Brain (organoid and tissue), 16 donors: ENCODE measurements at places on chromosomes 3 and 15.

DNA sequence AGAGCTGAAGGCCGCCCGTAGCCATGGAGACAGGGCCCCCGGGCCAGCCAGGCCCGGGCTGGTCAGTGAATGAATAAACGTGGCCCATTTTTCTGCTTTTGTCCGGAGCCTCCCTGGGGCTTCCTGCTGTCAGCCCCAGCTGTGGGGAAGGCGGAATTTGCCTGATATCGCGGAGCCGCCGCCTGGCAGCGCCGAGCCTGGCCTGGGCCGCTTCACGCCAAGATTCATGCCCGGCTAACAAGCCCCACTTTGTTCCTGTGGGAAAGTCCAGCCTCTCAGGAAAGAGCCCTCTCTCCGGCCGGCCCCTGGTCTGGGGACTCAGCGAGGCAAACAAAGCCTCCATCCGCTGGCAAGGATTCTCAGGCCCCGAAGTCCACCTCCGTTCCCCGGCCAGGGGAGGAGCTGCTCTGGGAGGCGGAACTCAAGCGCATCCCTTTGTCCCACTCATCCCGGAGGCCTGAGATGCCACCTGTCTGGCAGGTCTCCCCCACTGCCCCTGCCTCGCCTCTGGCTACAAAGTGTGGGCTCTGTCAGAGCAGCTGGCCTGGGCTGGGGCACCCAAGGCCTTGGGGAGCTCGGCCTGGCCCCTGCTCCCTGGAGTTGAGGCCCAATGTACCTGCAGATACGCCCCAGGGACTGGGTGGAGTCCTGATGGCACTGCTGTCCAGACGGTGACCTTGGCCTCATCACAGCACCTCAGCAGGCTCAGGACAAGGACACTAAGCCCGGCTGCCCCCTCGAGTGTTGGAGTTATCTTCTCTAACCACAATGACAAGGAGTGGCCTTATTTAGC is 51.6 kb upstream of the SLC6A11 start:
- DNase-seq, result peak; percentile 79

DNA sequence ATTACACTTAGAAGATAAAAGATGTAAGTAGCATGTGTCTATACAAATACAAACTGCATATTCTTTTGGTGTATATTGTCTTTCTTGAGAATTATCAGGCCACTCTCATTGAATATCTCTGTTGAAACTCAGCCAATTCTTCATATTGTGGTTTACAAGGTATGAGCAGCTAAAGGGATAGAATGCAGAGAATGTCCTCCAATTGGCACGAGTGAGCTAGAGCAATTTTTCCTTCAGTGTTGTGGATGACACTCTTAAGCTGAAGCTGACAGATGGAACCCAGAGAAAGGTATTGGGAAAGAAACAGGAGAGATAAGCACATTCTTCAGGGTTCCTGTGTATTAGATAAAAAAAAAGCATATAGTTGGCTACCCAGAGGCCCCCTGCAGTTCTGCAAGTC is 453.1 kb downstream of the EPHA3 start:
- no peak for DNase-seq

DNA sequence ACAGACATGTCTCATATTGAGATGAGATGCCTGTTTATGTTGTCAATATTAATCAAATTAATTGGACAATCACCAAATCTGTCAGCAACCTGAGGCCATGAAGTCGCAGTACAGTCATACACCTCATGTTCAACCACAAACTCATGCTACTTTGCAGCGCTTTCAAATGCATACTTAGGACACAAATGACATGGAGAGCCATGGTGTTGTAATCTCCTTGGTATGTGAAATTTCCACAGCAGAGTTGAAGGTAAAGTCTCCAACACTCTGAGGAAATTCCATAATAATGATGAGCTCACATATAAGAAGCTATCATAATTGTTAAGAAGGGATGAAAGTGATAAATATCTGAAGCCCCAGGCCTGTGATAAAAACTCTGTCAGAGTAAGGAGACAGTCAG is 873.9 kb downstream of the MCTP2 start:
- DNase-seq, result no peak

DNA sequence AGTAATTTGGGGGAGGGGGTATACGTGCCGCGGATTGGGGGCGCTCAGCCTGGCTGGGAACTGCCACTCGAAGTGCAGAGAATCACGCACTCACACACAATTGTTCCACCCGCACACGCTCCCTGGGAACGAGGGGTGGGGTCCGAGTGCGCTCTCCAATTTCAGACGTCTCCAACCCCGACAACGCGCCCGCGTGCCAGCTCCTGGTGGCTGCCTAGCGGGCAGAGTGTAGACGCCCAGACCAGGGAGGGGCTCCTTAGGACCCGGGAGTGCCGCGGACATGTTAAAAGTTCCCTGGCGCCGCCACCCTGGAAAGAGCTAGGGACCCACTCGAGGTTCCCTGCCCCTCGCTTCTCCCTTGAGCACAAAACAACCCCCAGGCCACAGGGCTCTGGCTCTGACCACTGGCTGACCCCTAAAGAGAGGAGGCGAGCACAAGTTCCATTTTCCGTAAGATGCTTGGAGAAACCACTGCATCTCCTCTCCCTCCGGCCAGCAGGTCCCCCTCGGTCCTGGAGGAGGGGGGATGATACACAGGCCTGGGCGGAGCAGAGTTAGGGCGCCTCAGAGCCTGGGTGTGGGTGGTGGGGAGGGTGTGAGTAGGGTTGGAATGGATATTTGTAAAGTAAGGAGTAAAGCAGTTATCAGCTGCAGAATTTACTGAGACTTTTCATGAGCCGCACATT is 894 bp upstream of the ANKRD63 start:
- no peak for DNase-seq

DNA sequence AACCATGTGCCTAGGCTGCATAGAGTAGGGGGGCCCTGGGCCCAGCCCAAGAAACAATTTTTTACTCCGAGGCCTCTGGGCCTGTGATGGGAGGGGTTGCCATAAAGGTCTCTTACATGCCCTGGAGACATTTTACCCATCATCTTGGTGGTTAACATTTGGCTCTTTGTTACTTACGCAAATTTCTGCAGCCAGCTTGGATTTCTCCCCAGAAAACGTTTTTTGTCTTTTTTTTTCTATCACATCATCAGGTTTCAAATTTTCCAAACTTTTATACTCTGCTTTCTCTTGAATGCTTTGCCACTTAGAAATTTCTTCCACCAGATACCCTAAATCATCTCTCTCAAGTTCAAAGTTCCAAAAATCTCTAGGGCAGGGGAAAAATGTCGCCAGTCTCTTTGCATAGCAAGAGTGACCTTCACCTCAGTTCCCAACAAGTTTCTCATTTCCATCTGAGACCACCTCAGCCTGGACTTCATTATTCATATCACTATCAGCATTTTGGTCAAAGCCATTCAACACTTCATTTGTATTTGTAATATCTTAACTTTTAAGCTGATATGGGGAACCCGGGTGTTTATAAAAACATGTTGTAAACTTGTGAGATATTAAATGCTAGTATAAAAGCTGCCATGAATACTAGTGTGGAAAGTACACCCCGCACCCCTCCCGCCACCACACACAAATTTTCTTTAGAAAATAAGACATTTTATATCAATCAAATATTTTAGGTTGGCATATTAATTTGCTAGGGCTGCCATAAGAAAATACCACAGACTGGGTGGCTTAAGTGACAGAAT is 56.0 kb upstream of the PLSCR4 start:
- no peak for DNase-seq

DNA sequence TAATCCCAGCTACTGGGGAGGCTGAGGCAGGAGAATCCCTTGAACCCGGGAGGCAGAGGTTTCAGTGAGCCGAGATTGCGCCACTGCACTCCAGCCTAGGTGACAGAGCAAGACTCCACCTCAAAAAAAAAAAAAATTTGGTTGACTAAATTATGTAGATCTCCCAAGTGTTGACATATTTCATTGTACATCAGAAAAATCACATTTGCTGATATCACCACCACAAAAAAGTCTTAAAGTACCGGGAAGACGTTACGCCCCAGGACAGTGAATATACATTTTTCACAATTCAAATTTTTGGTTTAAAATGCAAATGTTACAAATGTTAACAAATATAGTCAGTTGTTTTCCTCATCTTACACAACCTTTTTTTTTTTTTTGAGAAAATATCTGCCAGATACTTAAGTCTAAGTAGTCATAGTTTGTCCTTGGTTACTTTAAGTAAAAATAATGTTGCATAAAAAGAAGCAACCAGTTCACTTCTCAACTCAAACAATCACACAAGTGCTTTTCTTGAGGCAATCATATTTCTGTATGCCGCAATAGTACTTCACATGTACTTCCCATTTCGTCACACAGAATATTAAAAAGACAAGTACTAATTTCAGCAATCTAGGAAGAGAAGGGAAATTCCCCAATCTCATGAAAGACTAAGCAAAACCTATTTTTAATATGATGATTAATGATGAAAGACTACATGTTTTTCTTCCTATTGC is 41.0 kb upstream of the TCF12 start:
- no peak for DNase-seq

DNA sequence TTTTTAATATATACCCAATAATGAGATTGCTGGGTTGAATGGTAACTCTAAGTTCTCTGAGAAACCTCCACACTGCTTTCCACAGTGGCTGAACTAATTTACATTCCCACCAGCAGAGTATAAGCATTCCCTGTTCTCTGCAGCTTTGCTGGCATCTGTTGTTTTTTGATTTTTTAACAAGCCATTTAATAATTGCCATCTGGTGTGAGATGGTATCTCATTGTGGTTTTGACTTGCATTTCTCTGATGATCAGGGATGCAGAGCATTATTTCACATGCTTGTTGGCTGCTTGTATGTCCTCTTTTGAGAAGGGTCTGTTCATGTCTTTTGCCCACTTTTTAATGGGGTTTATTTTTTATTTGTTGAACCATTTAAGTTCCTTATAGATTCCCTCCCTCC is 75.0 kb upstream of the EPHB3 start:
- DNase-seq, result peak; percentile 40

DNA sequence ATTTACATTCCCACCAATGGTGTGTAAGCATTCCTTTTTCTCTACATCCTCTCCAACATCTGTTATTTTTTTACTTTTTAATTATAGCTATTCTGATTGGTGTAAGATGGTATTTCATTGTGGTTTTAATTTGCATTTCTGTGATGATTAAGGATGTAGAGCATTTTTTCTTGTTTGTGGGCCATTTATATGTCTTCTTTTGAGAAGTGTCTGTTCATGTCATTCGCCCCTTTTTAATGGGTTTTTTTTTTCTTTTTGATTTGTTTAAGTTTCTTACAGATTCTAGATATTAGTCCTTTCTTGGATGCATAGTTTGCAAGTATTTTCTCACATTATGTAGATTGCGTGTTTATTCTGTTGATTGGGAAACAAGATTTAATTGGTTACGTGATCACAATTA is 14.2 kb downstream of the RAP2B start:
- DNase-seq, result no peak

- DNase-seq, result no peak
Measured at GRCh38 chr3:61595288-61595687, 33.9 kb downstream of the PTPRG start.

DNA sequence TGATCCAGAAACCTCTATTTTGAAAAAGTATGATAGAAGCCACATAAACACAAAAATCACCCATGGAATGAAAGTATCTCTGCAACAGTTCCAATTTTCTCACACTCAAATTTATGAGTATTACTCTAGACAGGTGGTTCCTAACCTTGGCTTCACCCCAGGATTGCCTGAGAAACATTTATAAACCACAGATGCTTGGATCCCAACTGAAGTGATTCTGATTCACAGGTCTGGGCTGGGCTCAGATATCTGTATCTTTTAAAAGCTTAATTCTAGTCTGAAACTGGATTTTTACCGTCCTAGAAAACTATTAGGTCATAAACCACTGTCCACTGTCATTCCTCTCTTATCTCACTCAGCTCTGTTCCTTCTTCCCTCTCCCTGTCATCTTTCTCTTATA is 7.4 kb upstream of the SST start:
- DNase-seq, result no peak

DNA sequence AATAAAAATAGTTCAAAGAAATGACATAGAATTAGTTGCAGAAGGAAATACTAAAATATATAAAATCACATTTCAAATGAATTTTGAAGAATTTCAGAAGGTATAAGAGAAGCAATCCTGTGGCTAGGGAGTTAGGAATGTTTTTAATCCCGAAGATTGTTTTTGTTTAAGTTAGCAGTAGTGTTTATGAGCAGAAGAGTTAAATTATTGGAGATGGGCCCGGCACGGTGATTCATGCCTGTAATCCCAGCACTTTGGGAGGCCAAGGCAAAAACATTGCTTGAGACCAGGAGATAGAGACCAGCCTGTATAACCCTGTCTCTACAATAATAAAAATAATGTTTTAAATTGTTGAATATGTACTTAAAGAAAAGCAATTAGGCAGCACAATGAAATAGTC is 432.5 kb downstream of the MFSD1 start:
- no peak for DNase-seq

DNA sequence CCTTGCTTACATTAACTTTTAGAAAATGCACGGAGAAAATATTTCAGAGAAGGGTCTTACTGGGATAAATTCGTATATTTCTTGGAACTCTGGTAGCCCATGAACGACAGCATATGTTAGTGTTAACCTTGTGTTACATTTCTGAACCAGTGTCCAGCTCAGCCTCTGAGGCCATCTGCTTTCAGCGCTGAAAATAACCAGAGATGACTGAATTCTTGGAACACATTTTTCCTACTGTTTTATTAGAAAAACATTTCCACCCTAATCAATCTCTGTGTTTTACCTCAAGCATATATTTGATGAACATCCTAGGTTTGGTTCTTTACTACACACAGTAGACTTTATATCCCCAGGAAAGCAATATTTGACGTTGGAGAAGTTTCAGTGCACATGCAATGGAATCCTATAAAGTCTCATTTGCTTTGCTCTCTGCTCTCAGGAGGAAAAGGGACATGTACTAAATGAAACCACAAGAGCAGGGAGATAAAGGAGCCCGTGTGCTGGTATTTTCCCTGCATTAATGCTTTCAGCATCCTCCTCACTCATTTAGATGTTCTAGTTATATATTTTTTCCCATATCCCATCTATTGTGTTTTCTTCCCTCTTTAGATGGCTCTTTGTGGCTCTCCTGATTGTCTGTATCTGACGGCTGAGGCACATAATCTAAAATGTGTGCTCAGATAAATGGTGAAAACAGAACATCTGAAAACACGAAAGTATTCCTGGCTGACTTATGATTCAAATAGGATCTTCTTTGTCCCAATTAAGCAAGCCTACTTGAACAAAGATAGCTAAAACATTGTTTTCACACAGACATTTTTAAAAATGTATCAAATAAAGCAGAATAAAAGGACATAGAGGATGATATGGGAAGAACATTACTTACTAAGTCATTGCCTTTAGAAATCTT is 151.7 kb upstream of the KCNMB2 start:
- peak; percentile 45 for DNase-seq

DNA sequence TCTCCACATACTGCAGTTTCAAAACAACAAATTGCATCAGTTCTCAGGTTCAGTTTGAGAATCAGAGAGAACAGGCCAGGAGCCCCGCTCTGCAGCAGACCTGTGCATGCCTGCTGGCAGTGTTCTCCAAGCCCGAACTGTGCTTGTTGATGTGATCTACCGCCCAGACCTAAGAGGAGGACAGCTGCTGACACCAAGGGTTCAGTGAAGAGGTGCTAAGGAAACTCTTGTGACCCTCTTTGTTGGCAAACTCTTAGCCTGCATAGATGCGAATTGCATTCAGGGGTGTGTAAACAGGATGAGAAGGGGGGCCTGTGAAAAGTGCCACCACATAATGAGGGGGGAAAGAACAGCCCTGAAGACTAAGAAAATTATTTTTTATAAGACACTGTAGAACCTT is 89.8 kb downstream of the PDE8A start:
- DNase-seq, result no peak
